ENCODE measurements at places on chromosomes 1 and 21.

GRCh38 chr21:39186676-39187075 lies 3.4 kb upstream of the PSMG1 start:
- DNase-seq: no peak

DNA sequence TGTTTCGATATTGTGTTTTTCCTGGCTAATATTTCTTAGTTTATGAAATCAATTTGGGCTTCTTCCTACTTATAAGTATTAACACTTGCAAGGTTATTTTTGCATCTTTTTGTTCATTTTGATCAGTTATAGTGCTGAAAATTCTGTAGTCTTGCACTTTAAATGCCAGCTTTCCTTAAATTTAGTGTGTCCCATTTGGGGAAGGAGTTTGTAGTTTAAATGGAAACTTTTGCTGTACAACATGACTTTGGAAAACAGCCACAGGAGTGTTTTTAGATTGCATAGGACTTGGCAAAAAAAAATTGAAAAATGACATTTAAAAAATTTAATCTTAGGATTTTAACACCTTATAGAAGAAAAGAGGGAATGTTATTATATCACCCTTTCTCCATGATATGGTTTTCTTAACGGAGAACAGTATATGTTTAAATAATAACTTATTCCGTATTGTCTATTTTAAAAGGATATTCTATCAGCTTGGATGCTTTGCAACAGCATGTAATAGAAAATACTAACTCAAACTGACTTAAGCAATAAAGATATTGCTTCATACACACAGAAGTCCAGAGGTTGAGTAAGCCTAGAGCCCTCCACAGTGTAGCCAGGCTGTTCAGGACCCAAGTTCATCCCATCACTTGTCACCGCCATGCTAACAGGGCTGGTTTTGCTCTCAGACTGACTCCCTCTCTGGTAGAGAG lies 53.8 kb downstream of the LYPLAL1 start:
- DNase-seq: no peak

DNA sequence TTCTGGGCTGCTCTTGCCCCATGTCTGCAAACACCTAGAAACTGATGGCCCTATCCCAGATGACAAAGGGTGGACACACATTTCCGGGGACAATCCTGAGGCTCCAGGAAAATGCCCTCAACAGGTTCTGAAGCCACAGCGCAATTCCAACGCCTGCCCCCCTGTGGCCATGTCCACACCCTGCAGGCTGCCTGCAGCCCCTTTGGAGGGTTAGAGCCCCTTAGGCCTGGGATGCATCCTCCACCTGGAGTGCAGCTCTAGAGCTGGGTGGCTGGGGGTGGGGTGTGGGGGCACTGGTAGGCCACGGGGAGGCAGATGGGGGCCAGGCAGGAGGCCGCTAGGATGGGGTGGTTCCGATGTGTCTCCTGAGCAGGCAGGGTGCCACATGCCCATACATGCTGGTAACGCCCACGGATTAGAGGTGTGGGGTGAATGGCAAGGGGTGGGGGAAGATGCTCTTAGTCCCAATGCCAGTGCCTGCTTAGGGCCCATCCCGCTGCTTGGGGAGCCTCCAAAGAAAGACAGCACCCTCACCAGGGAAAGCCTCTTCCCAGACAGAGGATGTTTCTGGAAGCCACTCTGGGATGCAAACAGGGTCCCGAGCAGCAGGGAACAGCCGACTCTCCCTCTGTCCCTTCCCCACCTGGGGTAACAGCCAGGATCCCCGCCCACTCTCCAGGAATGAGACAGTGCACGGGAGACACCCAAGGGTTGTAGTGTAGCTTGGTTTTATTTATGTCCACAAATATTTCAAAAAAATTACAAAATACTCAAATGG lies 34.0 kb downstream of the SLC45A1 start:
- DNase-seq: no peak

GRCh38 chr21:36079010-36079649 lies 9.3 kb downstream of the CBR1 start:
- no peak for DNase-seq

GRCh38 chr1:205319081-205320018 lies 2.2 kb downstream of the NUAK2 start:
- no peak for DNase-seq

DNA sequence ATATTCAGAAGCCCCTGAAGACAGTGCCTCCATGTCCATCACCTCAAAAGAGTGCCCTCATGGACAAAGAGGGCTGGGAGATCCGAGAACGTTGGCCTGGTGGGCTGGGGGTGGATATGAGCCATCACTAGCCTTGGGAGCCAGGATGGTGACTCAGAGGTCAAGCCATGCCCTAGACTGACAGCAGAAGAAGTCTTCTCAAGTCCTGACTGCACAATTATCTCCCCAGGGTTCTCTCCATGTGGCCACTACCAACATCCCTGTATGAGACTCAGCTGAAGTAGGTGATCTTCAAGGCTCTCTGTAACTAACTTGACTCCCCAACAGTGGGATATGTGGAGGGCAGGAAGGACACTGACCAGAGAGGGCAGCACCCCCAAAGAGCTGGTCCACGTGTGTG lies 7.1 kb upstream of the USF1 start:
- DNase-seq: no peak

- no peak for DNase-seq
Measured at GRCh38 chr21:36959020-36959835, 7.2 kb downstream of the HLCS start.

GRCh38 chr1:10900691-10901090 lies 104.2 kb upstream of the CASZ1 start:
- DNase-seq: no peak

- DNase-seq: no peak
Measured at GRCh38 chr1:95415146-95415545, 181.1 kb downstream of the RWDD3 start.

- no peak for DNase-seq
Measured at GRCh38 chr1:180593382-180593781, 34.6 kb downstream of the OVAAL start.

- DNase-seq: no peak
Measured at GRCh38 chr1:235502601-235503402, 1.4 kb downstream of the B3GALNT2 start.

- DNase-seq: no peak
Measured at GRCh38 chr21:42939582-42940413, 14.4 kb upstream of the ERVH48-1 start.

DNA sequence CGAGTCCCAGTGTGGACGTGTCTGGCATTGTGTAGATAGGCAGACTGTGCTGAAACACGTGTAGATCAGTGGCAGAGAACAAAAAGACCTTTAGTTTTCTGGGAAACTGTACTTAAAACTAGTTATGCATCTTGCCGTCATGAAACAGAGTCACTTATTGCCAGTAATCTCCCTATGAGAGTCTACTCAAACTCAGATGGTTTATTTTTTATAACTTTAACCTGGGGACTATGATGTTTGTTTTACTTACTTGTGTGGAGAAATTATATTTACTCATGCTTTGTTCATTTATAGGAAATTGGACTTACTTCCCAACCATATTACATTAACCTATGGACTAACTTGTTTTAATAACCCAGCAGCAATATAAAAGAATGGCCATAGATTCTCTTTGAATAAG lies 54.1 kb upstream of the ABCG1 start:
- DNase-seq: no peak

DNA sequence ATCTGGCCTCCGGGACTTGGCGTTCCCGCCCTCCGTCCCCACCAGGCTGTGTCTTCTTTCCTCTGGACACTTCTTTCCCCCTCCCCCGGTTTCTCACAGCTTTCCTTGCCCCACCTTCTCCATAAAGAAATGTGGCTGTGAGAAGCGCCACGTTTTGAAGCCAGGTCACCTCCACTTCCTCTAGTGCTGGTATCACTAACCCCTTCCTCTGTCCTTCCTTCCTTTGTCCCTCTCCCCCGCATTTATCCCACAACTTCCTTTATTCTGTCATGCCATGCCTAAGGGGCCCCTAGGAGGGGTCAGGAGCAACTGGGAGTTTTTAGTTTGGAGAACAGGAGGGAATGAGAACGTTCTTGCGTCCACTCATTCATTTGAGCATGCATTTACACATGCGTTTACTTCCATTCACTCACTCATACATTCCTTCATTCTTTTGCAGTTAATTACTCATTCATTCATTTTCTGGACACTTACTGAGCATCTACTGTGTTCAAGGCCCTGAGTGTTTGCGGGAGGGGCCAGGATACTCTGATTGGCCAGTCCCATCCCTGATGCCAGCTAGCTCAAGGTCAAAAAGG lies 5.0 kb upstream of the ACOT11 start:
- no peak for DNase-seq

GRCh38 chr21:25626757-25627156 lies 12.3 kb upstream of the JAM2 start:
- no peak for DNase-seq

GRCh38 chr1:106846656-106847055 lies 209.8 kb upstream of the PRMT6 start:
- no peak for DNase-seq

GRCh38 chr1:67211589-67212563 lies 45.6 kb downstream of the IL23R start:
- no peak for DNase-seq

GRCh38 chr1:183901748-183902330 lies 96.9 kb downstream of the RGL1 start:
- no peak for DNase-seq

DNA sequence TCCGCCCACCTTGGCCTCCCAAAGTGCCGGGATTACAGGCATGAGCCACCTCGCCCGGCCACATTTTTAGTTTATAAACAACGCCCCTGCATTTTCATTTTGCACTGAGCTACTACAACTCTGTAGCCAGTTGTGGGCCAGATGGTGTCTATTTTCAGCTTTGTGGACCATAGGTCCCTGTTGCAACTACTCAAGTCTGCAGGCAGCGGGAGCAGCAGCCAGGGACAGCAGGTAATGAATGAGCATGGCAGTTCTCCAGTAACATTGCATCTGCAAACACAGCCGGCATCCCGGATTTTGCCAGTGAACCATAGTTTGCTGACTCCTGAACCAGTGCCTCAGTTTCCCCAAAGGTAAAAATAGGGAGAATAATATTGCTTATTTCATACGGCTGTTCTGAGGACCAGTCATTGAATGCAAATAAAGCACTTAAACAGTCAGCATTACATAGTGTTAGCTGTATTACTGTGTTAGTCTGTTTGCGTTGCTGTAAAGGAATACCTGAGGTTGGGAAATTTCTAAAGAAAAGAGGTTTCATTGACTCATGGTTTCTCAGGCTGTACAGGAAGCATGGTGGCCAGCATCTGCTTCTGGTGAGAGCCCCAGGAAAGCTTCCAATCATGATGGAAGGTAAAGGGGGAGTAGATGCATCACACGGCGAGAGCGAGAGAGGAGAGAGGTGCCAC lies 65.5 kb upstream of the SLC45A1 start:
- DNase-seq: no peak

DNA sequence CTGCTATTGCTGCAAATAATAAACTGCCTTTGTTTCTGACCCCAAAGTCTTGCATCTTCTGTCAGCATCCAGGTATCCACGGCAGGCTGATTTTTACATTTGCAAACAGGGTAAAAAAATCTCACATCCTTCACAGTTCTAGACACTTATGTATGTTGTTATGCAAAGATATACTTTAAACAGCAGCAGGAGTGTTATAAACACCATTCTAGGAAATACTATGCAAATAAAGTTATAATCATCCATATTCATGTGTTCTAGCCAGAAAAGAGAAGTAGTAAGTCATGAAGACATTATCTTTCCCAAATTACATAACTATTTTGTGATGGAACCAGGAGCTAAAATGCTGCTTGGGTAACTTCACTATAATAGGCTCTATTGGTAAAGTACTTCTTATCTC lies 534.2 kb downstream of the LTN1 start:
- DNase-seq: no peak

- DNase-seq: no peak
Measured at GRCh38 chr1:41838266-41838665, 80.5 kb downstream of the HIVEP3 start.

DNA sequence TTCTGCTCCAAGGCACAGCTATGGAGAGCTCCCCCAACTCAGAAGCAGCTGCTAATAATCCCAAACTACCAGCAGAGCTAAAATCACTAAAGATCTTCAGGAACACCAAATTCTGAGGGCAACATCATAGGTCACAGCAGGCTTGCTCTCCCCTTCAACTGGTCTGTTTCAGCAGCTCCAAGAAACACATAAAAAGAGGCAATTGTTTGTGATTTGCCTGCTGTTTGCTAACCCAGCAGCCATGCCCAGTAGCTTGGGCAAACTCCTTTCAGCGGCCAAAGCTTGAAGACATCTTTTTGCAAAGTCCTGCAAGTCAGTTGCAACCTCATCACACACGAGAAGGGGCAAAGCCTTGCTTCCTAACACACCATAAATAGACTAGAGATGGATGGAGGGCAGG lies 8.9 kb downstream of the ERI3 start:
- DNase-seq: no peak

DNA sequence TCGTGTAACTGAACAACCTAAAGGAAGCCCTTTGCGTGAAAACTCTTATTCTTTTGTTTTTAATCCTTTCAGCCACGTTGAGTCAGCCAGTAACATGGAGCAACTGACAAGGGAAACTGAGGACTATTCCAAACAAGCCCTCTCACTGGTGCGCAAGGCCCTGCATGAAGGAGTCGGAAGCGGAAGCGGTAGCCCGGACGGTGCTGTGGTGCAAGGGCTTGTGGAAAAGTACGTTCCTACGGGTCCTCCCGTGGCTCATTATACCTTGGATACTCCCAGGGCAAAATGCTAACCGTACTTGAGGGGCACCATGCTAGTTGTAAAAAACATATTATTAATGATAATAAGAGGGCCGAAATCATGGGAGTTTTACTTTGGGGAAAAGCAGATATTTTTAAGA lies 49.4 kb downstream of the LAMC2 start:
- DNase-seq: no peak

GRCh38 chr1:119882132-119883049 lies 13.9 kb downstream of the ADAM30 start:
- no peak for DNase-seq

DNA sequence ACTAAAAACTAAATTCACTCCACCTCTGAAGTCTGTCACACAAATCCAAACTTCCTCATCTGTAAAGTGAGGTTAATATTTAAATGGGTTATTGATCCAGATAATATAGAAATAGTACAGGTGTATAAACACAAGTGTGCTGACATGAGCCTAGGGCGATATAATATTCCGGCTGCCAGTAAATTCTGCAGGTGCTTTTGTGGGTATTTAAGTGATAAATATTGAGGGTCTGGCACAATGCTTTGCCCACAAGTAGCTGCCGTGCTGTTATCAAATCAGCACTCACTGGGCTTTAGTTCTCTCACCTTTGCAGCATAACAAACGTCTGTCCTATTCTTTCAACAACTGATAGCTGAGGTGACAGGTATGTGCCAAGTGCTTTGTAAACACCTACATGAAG lies 7.6 kb downstream of the PABPC4 start:
- DNase-seq: no peak

DNA sequence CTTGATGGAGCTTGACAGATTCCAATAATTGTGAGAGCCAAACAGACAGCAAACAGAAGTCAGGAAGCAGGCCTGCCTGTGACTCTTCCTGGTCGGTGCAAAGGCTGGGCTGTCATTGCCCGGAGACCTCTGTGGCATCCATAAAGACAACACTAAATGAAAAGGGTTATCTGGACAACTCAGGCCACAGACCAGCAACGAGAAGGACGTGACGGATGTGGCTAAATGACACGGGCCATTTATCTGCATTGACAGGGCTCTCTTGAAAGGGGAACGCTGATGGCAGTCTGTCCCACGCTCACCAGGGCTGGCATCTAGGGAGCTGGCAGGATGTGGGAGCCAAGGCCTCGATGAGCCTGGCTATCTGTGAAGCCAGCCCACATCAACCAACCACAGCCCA lies 35.0 kb downstream of the HMGB4 start:
- DNase-seq: no peak

- DNase-seq: no peak
Measured at GRCh38 chr1:36766481-36766880, 267.8 kb downstream of the GRIK3 start.

GRCh38 chr1:1116701-1117468 lies 996 bp upstream of the C1orf159 start:
- DNase-seq: peak; percentile 20

GRCh38 chr21:22632176-22632575 lies 1634.0 kb downstream of the NCAM2 start:
- DNase-seq: no peak
